ENCODE measurements at places on chromosomes 6 and 20. TPM values are rescaled to one million over a fixed set of nuclear protein-coding genes. Genes with fewer than 3 reads are reported as not detected.

The ARFGEF3 gene
- 7.9 TPM for total RNA-seq

The CST4 gene
- total RNA-seq: not detected

The LAMA2 gene
- 1.6 TPM for total RNA-seq

The XKR7 gene
- total RNA-seq: not detected

The C6orf47 gene
- total RNA-seq: 21.4 TPM

The HLA-DRB1 gene
- 0.10 TPM for total RNA-seq

Data from vein endothelial cell (primary cell).